ENCODE measurements at places on chromosomes 2 and 18.

- DNase-seq = no peak
Measured at GRCh38 chr2:102120701-102121159, 21.8 kb upstream of the IL1R1 start.

DNA sequence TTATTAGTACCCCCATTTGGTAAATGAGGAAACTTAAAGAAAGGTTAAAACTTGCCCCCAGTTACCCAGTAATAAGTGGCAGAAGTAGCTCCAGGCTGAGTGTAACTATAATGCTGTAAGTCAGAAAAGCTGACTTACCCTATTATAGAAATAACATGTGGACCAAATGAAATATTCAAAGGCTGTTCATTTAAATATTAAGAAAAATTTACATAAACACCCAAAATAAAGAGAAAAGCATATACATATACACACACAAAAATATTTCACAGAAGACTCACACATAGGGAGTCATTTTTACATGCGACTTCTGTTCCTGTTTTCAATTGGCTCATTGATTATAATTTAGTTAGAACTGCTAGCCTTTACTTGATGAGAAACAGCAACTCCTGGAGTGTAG, 189.1 kb downstream of the NBAS start:
- no peak for DNase-seq

- no peak for DNase-seq
Measured at GRCh38 chr2:219459460-219460311, 25.0 kb downstream of the SPEG start.

DNA sequence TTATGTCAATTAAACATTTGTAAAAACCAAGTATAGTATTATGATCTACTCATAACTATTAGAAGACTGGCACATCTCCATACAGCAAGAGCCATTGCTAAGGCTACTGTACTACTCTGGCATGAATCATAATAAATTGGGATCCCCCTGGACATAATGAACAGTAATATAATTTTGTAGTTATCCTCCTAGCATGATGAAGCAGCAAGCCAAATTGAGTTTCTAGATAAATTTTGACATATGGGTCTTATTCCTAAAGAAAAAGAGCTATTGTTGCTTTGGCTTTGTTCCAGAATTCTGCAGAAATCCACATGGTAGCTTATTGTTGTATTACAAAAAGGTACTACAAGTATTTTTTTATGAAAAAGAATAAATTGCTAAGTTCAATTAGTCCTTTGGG, 204.3 kb downstream of the CAMKMT start:
- no peak for DNase-seq

DNA sequence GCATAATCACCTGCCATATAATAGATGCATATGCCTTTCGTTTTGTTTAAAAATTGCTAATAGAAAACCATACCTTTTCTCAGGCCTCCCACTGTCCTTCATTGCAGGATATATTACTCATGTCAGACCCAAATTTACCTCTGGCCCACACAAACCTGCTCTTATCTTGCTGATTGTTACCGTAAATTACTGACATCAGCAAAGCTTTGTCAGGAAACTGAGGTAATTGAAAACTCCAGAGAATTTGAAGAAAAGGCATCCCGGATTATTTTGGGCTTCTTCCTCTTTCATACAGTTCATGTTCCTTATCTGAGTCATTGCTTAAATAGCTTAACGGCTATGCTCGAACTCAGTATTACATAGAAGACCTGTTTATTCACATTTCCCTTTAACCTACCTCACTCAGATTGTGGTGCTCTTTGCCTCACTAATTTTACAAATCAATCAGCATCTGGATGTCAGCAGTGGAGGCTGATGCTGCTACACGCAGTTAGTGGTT, 145.7 kb downstream of the ZEB2 start:
- DNase-seq = no peak

DNA sequence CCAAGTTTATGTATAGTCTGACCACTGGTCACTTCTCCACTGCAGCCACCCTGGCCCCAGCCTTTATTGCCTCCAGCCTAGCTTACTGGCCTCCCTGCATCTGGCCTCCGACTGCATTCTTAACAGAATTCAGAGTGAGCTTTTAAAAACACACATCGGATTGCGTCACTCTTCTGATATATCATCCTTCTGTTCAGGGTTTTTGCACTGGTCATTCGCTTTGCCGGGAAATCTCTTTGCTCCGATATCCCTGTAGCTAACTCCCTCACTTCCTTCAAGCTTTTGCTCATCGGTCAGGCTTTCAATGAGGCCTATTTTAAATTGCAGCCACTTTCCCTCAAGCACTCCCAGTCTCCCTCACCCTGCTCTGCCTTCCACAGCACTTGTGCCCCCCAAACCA, 101.6 kb upstream of the DLX2 start:
- DNase-seq = no peak

GRCh38 chr18:74264303-74265020, 27.3 kb downstream of the CYB5A start:
- no peak for DNase-seq

- no peak for DNase-seq
Measured at GRCh38 chr2:43004879-43005244, 212.5 kb upstream of the HAAO start.

GRCh38 chr2:15331787-15332186, 229.3 kb downstream of the NBAS start:
- no peak for DNase-seq

DNA sequence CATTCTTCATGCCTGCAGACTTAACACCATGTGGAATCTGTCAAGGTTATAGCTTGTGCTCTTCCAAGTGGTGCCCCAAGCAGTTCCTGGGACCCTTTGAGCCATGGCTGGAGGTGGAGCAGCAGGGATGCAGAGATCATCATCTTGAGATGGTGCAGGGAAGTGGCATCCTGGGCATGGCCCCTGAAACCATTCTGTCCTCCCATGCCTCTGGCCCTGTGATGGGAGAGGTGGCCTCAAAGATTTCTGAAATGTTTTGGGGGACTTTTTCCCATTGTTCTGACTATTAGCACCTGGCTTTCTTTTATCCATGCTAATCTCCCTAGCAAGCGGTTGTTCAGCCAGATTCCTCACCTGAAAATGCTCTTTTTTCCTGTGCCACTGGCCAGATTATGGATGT, 10.3 kb upstream of the TMEM37 start:
- no peak for DNase-seq

DNA sequence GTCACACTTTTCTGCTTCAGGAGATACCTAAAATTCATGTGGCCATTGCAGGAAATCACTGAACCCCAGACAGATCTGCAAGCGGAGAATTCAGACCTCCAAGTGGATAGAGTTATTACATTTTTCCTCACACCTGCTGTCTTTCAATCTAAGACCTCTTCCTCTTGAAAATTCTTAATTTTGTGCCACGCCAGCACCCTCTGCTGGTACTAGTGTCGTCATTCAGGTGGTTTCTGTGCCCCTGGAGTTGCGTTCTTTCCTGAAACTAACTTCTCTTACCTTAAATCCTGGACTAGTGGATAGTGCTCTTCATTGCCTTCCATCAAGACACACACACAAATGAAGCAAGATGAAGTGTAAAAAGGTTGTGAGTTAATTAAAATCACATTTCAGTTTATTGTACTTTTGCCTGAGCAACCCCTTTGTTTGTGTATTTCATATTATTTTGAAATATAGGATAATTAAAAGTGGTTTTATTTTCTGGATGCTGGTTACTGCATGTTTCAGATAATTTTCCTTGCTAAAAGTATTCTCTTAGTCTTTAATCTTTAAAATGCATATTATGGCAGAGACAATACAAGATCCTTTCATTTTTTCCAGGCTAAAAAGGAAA, 1.6 kb upstream of the DNER start:
- no peak for DNase-seq

DNA sequence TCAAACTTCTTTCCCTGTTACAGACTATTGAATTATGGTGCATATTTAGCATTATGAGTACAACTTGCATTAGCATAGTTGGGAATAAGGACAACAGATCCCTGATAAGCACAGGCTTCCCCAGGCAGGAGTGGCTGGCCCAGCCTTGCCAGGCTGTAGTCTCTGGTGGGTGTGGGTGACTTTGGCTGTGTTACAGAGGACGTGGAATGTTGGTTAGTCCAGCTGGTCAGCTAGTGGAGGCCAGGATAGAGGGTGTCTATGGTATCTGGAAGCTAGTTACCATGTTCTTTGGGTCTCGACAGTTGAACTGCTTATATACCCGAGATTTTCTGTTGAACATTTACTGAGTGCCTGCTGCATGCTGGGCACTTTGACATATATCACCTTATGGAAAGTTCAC, 4.7 kb downstream of the SH3RF3 start:
- DNase-seq = no peak

DNA sequence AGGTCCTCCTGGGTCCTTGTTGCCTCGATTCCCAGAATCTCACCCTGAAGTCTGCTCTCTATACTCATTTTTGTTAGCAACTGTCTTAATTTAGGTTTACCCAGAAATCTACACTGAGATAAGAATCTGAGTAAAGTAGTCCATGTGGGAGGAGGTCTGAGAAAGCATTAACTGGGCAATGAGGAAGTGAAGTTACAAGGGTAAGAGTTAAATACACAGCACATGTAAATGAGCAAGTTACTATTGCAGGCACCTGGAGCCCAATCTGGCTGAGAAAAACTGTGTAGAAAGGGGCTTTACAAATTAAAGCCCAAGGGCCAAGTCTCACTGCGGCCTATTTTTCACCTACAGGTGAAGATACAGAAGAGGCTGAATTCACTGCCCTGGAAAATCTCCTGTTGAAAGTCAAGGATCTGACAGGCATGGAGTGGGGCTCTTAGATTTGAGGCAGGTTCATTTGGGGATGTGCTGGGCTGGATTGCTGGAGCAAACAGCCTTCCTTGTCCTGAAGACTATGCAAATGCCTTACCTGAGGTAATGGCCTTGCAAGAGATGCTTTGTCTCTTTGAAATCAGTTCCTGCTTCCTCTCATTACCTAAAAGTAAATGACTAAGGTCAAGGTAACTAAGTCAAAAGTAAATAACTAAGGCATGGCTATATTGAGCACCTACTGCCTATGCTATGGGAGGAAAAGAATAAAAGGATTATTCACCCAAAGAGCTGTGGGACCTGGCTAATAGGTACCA, 84.4 kb upstream of the DYNAP start:
- DNase-seq = no peak

DNA sequence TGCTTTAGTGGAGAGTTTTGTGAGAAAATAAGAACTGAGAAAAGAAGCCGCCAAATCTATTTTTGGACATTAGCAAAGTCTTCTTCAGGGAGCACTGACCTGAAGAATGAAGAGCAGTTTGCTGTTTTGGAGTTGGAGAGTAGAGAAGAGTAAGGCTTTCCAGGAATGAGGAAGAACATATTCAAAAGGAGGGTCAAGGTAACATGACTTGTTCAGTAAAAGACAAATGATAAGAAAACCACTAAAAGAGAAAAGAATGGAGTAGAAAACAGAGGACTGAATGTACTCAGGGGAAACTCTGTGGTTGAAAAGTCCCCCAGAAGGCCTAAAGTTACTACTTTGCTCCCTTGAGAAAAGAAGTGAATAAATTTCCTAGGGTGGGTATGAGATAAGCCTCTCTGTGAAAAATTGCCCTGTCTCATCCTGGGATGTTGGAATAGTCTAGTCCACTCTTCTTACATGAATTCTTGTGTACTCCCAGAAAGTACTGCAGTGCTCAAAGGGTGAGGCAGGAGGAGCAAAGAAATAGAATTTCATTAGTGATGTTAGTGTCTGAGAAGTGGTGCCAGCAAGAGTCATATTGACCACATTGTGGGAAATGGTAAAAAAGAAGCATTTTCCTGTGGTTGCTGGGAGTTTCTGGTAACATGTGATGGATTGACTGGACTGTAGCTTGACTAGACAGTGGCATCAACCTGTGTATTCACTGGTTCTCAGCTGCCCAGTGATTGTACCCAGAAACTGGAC, 27.8 kb downstream of the MBD5 start:
- no peak for DNase-seq

DNA sequence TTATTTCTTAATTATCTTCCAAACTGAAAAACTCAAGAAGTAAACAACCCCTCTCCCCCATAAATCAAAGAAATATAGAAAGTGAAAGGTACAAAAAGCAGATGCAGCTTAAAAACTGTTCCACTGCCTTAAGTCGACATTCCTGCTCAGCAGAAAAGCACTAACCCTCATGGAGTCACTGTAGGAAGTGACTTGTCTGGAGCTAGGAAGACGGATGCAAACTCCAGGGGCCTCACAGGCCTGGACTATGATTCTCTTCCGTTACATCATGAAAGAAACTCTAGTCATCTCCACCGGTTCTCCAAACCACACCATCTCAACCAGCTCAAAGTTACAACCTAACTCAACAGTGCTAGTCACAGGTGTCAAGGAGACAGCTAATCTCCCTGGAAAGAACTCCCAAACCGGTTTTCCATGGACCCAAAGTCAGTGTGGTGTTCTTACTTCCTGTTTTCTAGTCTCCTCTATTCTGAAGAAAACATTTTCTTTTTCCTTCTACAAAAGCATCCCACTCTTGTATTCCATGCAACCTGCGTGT, 128.4 kb downstream of the PIEZO2 start:
- no peak for DNase-seq

DNA sequence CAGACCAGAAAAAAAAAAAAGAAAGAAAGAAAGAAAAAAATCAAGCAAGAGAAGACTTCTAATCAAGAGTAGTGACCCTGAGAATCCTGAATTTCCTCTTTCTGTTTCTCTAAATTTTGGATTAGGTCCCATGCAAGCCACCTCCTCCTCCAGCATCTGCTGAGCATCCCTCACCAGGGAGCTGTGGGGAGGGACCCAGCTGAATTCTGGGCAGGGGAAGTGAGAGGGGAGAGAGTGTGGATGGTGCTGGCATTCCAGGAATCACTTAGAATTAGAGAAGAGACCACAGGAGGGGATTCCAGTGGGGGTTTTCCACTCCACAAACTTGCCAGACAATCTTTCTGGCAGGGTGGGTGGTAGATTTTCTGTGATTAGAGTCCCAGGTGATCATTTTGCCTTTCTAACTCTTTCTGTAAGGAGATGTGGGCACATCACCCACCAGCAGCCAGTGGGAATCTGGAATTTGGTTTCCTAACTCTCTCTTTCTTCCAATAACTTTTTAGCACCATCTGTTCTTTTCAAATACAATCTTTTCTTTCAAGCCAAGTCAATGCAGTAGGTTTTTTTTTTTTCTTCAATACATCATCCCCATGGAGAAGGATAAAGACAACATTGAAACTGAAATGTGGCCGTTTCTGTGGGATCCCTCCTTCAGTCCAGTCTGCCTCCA, 279.2 kb downstream of the CLIP4 start:
- no peak for DNase-seq

- DNase-seq = peak; percentile 63
Measured at GRCh38 chr2:10493634-10494281, 45.6 kb upstream of the ODC1 start.

Measured in non-pigmented ciliary epithelial cell (primary cell).